ENCODE measurements at places on chromosomes 4 and X.

DNA sequence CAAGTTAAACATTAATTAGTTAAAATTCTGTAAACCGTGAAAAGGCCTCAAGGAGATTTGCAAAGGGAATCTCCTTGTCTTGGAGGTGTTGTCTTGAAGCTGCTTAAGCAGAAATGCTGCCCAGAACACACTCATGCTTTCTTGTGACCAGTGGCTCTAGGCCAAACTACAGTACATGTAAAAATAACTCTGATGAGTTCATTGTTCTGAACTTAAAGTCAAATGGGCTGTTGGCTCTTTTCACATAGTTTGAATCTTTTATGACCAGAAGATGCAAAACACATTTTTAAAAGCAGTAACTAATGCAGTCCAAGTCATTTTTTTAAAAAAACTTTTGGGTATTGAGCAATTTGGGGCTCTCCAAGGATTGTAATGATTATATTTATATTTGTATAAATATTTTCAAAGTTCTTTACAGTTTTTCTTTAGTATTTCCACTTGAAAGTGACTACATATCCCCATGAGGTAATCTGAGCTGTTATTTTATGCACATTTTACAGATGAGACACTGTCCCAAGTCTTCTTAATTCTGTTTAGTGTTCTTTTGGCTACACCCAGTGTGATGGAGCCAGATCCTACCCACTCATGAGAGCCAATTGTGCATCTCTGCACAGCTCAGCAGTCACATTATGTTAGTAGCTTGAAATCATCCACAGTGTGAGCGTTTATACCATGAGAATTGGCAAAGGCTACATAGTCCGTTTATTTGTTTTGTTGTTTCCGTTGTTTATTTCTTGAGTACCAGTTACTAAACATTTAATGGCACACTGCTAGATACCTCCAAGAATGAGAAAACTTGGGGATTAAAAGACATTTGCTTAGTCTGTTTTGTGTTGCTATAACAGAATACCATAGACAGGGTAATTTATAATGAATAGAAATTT, 112.8 kb upstream of the ATXN3L start:
- no peak for DNase-seq

- DNase-seq, result no peak
Observed at GRCh38 chrX:45697591-45697990, 496.9 kb upstream of the DIPK2B start.

GRCh38 chrX:129779747-129780146, at the start of gene SASH3:
TSS of gene SASH3 (plus strand) at chrX:129779949. CDS start at chrX:129780098, 149 bp downstream.
- DNase-seq, result no peak

DNA sequence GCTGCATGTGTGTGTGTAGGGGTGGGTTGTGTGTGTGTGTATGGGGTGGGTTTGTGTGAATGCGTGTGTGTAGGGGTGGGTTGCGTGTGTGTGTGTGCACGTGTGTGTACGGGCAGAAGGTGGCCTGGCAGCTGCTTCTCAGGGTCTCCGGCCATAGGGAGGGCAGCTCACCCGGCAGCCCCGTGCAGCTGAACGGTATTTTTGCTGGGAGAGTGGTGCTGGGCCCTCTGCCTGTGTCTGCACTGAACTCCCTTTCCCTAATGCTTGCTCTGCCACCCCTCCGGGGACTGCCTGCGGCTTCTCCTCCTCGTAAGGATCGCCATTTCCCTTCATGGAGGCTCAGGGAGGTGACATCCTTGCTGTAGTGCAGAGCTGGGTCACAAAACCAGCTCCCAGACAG, 30.2 kb downstream of the WFS1 start:
- DNase-seq, result no peak

DNA sequence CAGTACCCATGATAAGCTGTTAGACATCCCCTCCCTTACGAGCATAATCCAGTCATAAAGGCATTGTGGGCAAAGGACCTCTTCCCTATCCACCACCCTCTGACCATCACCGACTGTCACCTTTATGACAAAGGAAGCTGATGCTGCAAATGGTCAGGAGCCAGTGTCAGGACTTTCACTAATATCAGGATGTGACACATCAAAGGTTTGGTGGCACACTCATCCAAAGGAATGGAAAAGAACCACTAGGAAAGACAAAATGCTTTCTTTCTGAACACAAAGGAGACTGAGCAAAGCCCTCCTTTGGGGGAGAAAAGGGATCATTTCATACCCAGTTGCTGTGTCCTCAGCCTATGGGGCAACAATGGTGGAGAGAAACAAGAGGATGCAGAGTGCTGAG, 66.9 kb upstream of the PROM1 start:
- no peak for DNase-seq

DNA sequence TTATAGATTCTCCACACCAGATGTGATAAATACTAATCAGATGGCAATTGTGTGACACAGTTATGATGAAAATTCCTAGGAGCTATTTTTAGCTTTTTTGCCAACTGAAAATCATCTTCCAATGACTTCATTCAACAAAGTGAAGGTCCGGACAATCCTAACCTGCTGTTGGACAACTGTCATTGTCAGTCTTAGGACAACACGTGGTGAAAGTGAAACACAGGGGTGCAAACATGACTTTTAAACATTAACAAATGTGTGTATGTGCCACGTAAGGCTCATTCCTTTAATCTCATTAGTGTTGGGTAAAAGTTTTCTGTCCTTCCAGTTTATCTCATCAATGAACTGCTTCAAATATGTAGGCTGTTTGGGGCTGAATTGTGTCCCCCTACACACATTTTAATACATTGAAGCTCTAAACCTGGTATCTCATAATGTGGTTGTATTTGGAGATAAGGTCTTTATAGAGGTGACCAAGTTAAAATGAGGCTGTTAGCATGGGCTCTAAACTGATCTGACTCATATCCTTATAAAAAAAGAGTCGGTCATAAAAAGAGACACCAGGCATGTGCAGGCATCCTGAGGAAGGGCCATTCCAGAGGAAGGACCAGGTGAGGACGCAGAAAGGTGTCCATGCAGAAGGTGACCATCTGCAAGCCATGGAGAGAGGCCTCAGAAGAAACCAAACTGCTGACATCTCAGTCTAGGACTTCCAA, 41.2 kb upstream of the SMAD1 start:
- DNase-seq, result no peak

GRCh38 chrX:20523626-20524312, 257.1 kb upstream of the RPS6KA3 start:
- DNase-seq, result no peak

DNA sequence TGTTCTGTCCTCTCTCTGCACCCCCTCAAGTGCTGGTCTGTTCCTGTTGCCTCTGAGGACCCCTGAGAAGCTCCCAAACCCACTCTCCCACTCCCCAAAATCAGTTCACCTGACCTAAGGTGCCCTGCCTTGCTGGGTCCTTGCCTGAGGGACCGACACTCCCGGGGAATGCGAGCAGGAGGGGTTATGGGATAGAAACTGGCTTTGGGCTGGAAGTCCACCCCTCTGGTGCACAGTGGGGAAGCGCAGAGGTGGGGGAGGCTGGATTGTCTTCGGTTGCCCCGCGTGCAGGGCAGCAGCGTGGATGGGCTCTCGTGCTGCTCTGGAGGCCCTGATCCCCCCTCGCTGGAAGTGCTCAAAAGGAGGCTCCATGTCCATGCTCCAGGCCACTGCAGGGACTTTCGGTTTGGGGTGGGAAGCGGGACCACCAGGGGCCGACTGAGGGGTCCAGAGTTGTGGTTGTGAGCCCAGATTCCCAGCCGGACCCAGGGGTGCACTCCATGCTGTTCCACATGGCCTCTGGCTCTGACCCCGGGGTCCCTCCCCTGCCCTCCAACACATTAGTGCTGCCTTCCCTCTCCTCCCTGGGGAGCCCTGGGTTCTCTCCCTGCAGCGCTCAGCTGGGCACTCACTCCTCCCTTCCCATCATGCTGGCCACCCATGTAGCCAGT, 7.6 kb downstream of the SORCS2 start:
- DNase-seq, result no peak

DNA sequence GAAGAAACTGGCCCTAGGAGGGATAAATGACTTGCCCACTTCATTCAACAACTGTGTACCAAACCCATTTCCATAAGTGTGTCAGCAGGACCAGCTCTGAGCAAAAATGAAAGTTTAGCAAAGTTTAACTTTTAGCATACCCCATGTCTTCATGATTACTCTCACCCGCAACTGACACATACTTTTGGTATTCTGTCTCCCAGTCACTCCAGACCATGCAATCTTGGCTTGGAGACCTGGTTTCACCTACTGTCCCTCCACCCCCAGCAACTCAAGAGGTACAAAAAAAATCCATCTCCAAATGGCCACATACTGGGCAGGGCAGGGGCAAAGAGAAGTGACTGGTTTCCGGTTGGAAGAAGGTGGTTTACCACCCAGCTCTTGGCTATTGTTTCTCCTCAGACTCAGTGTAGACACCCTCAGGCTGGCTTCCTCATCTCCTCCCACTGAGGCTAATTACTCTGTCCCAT, 79.8 kb downstream of the RLIM start:
- no peak for DNase-seq

- DNase-seq, result no peak
Observed at GRCh38 chrX:108420481-108420880, 17.7 kb downstream of the COL4A6 start.

All from breast epithelium (tissue), 4 donors.